Left ventricle myocardium superior (tissue), 1 donor: ENCODE measurements at places on chromosomes 7 and 10. TPM values are rescaled to one million over a fixed set of nuclear protein-coding genes. Genes with fewer than 3 reads are reported as not detected.

The EBLN1 gene
- not detected for total RNA-seq

The TEX47 gene
- not detected for total RNA-seq

The FHIP2A gene
- 29.4 TPM for total RNA-seq

The TFR2 gene
- not detected for total RNA-seq

The SPDYE6 gene
- total RNA-seq = not detected

The CDNF gene
- 2.0 TPM for total RNA-seq

The FFAR4 gene
- 0.07 TPM for total RNA-seq

The SPDYE3 gene
- not detected for total RNA-seq

The LIPF gene
- total RNA-seq = not detected

The CALML3 gene
- total RNA-seq = not detected
